Mammary epithelial cell (primary cell): ENCODE measurements at places on chromosomes 11 and 22. TPM values are rescaled to one million over a fixed set of nuclear protein-coding genes. Genes with fewer than 3 reads are reported as not detected.

DNA sequence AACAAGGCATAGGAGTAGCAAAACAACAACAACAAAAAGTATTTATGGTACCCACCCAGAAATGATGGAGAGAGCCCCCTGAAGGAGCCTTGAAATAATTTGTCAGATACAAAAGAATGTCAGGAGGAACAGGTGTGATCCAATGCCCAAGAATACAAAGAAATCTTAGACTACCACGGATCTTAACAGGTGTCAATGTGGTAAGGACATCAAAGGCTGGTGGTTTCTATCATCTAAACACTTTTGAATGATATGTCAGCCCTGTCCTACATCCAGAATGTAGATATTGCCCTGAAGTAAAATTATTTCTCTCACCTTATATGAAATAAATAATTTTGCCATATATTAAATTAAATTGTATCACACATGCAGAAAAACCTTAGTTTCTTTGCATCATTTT, 386.4 kb upstream of the ANO5 start:
- DNase-seq: no peak

- DNase-seq: no peak
Measured at GRCh38 chr11:134449051-134449450, 37.0 kb upstream of the B3GAT1 start.

GRCh38 chr11:69203381-69203780, 47.6 kb downstream of the SMIM38 start:
- no peak for DNase-seq

GRCh38 chr11:117752071-117752470, 44.9 kb downstream of the DSCAML1 start:
- no peak for DNase-seq

GRCh38 chr11:43952401-43953342, 10.2 kb downstream of the C11orf96 start:
- no peak for DNase-seq

DNA sequence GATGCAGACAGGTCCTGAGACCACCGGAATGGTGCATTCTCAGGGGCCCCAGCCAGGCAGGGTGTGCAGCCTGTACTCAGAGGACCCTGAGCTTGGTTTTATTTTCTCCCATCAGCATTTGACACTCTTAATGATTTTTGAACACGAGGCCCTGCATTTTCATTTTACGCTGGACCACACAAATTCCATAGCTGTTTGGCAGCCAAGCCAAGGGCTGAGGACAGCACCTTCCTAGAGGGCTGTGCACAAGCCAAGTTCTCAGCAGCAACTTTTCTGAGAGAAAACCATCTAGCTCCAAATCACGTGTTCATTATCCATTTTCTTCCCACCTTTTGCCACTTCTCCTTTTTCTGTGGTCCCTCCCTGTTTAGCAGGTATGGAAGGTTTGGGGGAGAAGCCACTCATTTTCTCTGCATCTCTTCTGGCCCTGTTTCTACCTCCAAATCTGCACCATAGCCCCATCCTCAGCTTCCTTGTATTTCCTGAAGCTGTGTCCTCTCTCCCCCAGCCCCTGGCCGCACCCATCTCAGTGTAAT, 60.4 kb downstream of the TRAF6 start:
- no peak for DNase-seq

DNA sequence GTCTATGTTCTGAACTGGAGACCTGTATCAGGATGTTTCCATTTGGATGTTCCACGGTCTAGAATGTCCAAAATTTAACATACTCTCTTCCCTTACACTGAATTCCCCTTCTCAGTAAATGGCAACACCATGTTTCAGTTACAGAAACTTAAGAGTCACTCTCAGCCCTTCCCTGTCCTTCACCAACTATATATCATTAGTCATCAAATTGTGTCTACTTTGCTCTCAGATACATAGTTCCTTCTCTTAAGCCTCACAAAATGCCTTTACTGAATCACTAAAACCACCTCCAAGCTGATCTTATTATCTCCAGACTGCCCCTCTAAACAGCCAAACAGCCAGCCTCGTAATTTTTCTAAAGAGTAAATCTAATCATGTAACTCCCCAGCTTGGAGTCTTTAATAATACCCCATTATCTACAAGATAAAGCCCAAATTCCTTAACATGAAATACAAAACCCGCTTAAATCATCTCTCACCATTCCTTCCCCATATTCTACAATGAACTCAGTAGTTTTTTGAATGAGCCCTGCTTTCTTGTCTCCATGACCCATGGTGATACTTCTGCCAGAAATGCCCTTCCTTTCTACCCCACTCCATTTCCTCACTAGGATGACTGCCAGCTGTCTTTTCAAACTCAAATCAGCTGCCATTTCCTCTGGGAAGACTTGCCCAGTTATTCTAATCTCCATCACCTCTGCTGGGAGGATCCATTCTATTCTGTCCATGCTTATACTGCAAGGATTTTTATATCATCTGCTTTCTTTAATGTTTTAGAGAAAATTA, 102.7 kb upstream of the ARHGAP42 start:
- no peak for DNase-seq

The CRYBB3 gene
- polyA plus RNA-seq: 0.09 TPM

The GRIK4 gene
- polyA plus RNA-seq: not detected

The OR51F1 gene
- polyA plus RNA-seq: not detected

The POU2AF3 gene
- not detected for polyA plus RNA-seq
